ENCODE measurements at places on chromosomes 12 and 14. TPM values are rescaled to one million over a fixed set of nuclear protein-coding genes. Genes with fewer than 3 reads are reported as not detected.

GRCh38 chr12:48183876-48184548, 568 bp downstream of the CCDC184 start:
- DNase-seq, result peak; percentile 81

Gene ASCL1
- polyA plus RNA-seq, result 0.28 TPM

DNA sequence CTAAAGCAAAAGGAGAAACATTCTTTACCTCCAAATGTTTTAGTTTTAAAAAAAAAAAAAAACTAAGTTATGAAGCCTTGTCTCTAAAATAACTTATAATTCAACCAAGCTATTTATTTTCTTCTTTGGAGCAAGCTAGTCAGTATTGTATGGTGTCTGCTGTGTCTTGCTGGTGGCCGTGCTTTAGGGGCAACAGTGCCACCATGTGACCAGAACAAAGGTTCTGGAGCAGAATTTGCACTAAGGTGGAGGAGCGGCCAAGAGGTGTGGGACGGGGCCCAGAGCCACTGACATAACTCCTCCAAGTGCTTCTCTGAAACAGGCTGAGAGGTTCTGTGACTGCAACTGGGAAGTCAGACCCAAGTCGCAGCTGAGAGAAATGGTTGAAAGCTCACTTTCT, 4.5 kb downstream of the FICD start:
- peak; percentile 55 for DNase-seq

GRCh38 chr12:104727726-104728465, 230.2 kb downstream of the SLC41A2 start:
- no peak for DNase-seq

DNA sequence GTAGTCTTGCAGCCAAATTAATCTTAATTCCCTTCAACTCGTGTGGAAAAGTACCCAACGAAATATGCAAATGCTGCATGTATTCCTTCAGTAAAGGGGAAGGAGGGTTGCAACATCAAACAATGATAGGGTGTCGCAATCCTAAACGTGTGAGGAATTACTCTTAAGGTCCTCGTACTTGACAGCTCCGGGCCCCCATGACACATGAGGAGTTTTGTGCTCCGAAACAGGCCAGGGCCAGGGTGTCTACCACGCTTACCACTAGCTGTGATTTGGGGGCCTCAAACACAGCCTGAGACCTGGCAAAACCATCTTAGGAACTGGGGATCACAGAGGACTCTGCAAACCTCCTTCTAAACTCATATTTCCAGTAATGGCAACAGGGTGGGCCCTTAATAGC, 20.4 kb downstream of the FOS start:
- no peak for DNase-seq

Gene CLEC2D
- 0.81 TPM for polyA plus RNA-seq

Data from SK-N-SH (cell line).